GF-D8 (cell line): ENCODE measurements at places on chromosomes 12 and 14.

DNA sequence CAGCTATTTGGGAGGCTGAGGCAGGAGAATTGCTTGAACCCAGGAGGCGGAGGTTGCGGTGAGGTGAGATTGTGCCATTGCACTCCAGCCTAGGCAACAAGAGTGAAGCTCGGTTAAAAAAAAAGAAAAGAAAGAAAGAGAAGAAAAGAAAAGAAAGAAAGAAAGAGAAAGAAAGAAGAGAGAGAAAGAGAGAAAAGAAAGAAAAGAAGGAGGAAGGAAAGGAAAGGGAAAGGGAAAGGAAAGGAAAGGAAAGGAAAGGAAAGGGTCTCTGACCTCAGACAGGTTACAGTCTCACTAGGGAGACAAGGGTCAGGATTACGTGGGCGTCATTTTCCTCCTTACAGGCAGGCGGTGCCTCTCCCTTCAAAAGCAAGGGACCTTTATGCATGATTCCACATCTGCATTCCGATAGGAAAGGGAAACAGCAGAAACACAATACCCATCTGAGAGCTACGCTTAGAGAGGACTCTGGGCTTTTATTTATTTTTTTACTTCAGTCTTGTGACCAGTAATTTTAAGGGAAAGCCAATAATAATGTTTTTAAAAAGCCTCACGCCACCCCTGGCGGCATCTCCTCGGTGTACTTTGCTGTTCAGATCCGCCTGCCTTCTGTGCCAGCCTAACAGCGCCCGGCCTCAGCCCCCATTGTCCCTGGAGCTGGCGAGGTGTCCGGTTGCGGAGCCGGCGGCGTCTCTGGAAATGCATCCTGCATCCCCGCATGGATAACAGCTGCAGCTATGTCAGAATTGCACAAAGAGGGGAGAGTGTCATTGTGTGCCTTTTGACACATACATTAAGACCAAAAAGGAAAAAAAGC, 945 bp upstream of the HIP1R start:
- DNase-seq: no peak

GRCh38 chr12:91603060-91603459, 420.4 kb upstream of the DCN start:
- no peak for DNase-seq

DNA sequence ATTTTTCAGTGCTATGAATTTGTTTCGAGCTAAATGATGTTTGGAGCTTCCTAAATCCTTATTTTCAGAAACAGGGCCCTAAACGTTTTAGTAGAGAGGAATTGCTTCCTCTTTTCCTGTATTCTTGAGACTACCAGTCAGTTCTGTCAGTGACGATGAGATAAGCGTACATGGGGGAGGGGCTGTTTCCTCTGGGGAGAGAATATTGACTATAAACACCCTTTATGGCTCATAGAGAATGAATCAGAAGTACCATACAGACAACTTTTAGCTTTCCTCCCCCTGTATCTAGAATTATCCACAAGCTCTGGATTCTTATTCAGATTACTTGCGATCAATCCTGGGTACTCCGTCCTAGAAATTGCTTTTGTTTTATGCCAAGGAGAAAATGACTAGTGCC, 5.1 kb downstream of the TBK1 start:
- peak; percentile 25 for DNase-seq

DNA sequence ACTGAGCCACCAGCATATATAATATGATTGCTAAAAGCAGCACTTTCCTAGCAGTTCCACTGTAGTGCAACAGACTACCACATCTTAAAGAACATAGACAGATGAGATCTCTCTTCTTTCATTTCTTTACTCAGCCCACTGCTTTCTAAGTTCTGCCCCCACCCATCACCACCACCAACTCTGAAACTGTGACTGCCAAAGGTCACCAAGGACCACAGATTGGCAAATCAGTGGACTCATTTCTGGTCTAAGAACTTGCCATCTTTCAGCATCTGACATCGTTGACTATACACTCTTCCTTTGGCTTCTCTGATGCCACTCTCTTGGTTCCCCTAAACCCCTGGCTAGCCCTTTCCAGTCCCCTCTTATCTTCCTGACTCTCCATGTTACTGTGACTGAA, 38.4 kb downstream of the IFNG start:
- DNase-seq: no peak

- DNase-seq: no peak
These were observed 91.8 kb downstream of the RGS6 start for GRCh38 chr14:72024043-72024407.

DNA sequence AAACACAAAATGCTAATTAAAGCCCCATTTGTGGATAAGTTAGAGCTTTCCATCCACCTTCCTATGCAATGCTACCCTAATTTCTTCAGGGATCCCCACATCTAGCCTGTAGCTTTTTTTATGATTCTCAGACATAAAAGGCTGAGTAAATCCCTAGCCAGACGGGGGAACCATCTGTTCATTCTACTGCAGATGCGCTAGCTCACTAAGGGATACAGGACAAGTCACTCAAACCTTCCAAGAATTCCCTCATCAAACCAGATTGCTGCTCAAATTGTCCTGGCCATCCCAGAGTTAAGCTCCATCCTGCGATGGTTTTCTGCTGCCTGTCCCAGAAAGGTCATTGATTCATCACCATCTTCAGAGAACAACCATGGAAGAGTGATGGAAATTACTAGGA, 56.7 kb downstream of the MYRFL start:
- DNase-seq: no peak

GRCh38 chr12:59491877-59492276, 104.0 kb upstream of the SLC16A7 start:
- DNase-seq: peak; percentile 54
